ENCODE measurements at places on chromosomes 11 and 22.

DNA sequence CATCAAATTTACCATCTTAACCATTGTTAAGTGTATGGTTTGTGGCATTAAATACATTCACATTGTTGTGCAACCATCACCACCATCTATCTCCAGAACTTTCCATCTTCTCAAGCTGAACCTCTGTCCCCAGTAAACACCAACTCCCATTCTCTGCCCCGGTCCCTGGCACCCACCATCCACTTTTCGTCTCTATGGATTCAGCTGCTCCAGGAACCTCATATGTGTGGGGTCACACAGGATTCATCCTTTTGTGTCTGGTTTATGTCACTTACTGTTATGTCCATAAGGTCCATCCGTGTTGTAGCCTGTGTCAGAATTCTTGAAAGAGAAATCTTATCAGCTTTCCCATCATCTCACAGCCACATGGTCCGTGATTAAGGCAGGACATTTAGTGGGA lies 16.3 kb downstream of the TSPAN32 start:
- no peak for DNase-seq

GRCh38 chr11:104361975-104362374 lies 198.0 kb upstream of the PDGFD start:
- no peak for DNase-seq

DNA sequence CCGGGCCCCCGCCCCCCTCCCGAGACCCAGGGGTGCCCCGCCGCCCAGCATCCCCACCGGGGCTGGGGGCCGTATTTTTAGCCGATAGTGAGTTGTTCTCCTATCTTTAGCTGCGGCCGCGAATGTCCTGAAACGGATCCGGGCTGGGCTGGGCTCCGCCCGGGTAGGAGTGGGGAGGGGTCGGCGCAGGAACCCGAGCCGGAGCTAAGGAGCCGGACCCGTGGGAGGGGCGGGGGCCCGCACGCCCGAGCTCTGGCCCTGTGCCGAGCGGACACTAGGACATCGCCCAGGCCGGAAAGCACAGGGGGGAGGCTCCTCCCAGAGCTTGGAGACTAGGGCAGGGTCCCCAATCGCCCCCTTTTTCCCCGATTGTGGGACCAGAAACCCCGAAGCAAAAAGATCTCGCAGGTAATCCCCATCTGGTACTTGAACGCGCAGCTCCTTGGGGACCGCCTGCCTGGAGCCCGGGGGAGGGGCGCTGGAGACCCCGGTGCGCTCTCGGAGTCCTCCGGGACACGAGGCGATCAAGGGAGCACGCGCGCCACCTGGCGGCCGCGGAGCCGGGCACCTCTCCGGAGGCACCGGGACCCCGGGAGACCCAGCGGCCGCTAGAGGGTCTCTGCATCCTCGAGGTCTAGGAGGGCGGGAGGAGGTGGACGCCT lies 669 bp downstream of the CDC42EP2 start:
- peak; percentile 94 for DNase-seq

DNA sequence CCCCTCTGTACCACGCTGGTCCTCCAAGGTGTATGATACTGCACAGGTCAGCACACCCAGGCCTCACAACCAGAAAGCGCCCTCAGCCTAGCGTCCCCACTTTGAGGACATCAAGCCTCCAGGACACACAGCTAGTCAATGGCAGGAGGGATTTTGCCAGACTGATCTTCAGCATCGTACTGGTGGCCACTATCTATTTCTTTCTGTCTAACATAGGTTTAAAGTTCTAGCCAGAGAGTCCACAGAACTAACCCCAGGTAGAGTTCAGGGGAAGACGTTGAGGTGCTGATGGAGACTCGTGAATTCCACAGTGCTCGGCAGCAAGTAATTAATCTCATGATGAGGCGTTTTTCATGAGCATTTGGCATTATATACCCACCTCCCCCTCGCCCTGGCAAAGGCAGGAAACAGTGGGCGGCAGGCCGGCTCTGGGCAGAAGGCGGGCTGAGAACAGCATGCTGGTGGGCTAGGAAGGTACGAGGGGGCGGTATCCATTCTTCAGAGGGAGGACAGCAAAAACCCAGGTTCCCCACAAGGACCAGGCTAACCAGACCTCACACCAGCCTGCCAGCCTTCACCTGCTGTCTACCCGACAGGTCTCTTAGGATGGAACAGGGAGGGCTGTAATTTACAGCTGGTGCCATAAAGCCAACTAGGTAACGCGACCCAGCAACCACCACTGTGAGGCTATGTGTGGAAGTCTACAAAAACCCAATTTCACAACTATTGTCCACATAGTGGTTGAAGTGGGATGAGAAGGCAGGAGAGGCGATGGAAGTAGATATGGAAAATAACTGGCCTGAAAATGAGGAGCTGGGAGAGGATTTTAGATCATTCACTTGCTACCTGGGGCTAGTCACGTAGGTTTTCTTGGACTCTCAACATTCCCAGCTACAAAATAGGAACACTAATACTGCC lies 18.5 kb downstream of the MYH9 start:
- no peak for DNase-seq

DNA sequence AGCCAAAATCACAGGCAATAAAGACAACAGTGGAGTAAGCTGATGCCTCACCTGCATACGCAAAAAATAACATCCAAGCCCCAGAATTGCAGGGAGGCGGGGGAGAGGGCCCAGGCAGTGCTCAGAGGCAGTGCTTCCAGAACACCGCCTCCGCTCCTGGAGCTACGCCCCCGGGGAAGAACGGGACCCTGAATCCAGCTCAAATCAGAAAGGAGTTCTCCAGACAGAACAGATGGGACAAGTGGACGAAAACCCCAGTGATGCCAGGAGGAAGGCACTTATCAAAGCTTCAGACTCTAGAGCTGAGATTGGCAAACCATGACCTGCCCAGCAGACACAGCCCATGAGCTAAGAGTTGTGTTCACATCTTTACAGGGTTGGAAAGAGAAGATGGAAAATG lies 683.9 kb downstream of the TBC1D22A start:
- DNase-seq, result no peak

GRCh38 chr11:97739932-97740800 lies 1280.6 kb upstream of the CNTN5 start:
- no peak for DNase-seq
